ENCODE measurements at places on chromosomes 6 and 20. TPM values are rescaled to one million over a fixed set of nuclear protein-coding genes. Genes with fewer than 3 reads are reported as not detected.

- DNase-seq = no peak
Observed at GRCh38 chr6:2460216-2460745, 214.9 kb upstream of the GMDS start.

DNA sequence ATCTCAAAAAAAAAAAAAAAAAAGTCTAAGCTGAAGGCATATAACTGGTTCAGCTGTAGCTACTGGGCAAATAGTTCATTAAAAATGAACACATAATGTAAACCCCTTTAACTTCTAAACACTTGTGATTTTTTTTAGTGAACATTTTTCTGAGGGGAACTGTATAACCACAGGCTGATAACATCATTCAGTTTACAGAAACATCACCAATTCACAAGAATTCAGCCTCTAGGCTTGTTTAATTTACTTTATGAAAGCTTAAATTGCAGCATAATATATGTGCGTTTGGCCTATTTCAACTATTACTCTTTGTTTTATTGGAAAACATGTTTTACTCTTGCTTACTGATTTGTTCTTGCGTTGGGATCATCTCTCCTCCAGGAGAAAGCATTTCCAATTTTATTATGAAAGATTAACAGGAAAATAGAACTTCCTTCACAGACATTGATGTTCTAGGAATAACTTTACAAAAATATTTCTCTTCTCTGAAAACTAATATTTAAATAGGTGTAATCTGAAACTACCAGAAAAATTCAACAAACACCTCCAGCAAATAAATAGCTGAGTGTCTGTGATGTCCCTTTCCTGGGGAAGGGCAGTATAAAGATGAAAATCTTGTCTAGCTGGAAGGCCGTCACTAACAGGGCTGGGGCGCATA is 284.5 kb downstream of the UST start:
- DNase-seq = no peak

DNA sequence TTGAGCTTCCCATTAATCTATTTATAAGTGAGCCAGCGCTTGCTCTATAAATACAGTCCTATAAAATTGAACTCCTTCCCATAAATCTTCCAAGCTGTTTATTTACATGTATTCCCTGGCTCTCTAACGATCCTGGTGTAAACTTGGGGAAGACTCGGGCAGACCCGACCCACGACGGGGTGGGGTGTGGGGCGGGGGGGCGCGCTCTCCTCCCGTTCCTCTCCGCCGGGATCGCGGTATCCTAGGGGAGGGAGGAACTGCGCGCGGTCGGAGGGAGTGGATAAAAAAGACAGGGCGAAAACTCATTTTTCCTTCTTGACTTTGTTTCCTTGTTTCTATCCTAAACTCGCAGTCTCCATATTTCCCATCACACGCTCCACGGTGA is 31.1 kb downstream of the TFAP2B start:
- DNase-seq = no peak

TRDN gene
- 0.17 TPM for total RNA-seq

GRCh38 chr20:36645998-36646397 is at the start of gene SLA2:
TSS of gene SLA2 (minus strand) at chr20:36646196. CDS start at chr20:36641335, 4,861 bp downstream.
- no peak for DNase-seq
